Naive thymus-derived CD8-positive, alpha-beta T cell (primary cell): ENCODE measurements at places on chromosomes 2 and 18.

GRCh38 chr2:168044176-168044575 lies 203.2 kb downstream of the STK39 start:
- DNase-seq, result no peak

DNA sequence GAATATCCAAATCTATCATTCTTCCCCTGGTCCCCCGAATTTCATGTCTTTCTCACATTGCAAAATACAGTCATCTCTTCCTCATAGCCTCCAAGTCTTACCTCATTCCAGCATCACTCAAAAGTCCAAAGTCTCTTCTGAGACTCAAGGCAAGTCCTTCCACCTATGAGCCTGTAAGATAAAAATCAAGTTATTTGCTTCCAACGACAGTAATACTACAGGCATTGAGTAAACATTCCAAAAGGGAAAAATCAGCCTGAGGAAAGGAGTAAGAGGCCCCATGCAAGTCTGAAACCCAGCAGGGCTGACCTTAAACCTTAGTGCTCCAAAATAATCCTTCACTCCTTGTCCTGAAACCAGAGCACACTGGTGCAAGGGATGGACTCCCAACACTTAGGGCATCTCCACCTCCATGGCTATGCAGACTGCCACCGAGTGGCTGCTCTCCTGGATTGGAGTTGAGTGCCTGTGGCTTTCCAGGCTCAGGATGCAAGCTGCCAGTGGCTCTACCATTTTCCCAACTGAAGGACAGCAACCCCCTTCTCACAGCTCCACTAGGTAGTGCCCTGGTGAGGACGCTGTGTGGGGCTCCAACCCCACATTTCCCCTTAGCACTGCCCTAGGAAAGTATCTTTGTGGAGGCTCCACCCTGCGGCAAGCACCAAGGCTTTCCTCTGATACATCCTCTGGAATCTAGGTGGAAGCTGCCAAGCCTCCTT lies 16.3 kb downstream of the DTNA start:
- no peak for DNase-seq

DNA sequence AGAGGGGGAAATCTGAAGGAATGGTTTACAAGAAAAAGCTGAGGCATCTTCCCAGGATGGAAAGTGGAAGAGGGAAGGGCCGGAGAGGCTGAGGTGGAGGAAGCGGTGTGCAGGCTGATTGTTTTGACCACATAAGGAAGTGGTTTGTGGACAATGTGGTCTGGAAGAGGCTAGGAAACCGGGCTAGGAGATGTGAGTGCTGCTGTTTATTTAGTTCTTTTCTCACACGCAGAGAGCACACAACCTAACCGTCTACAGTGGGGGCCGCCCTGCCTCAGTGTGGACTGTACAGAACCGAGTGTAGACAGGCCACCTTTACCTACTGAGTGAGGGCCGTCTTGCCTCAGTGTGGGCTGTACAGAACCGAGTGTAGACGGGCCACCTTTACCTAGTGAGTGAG lies 251.7 kb upstream of the PXDN start:
- DNase-seq, result peak; percentile 7

GRCh38 chr2:34242763-34243123 lies 643.6 kb upstream of the FAM98A start:
- DNase-seq, result no peak

DNA sequence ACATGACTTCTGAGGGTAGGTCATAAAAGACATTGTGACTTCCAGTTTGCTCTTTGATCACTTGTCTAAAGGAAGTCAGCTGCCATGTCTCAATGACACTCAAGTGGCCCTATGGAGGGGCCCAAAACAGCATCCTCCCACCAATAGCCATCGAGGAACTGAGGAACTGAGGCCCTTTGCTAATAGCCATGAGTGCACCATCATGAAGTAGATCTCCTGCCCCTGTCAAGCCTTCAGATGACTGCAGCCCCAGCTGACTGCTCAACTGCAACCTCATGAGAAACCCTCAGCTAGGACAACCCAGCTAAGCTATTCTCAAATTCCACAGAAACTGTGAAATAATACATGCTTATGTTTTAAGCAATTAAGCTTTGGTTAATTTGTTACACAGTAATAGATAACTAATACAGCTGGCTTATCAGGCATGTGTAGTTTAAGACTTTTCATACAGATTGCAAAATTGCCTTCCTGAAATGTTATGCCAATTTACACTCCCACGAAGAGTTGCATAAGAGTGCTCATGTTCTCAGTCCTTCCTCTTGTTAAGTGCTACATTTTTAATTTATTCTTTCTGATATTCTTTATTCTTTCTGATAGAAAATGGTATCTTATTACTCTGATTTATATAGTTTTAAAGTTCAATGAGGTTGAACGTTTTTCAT lies 105.6 kb upstream of the NDUFV2 start:
- no peak for DNase-seq
